Progenitor cell of endocrine pancreas (in vitro differentiated cells): ENCODE measurements at places on chromosomes 3 and 15. TPM values are rescaled to one million over a fixed set of nuclear protein-coding genes. Genes with fewer than 3 reads are reported as not detected.
A peak's percentile ranks its signal among the peaks of the same experiment; 100 is the strongest.

SRGAP3 gene
- 20.7 and 21.4 TPM in 2 replicates for total RNA-seq

GRCh38 chr3:156817646-156818272, 8.4 kb upstream of the LEKR1 start:
- H3K27ac ChIP-seq, result peak overlapping the region; percentile 97
- no peak for DNase-seq
- H3K36me3 ChIP-seq, result no peaks in the 10 kb centered on the region
- peaks cover 18% of the 10 kb centered on the region for H3K4me1 ChIP-seq
- H3K4me3 ChIP-seq, result peak overlapping the region; percentile 84
- H3K27me3 ChIP-seq, result peaks cover 7% of the 10 kb centered on the region

- H3K27ac ChIP-seq, result no peak overlapping the region
- no peaks in the 10 kb centered on the region for H3K27me3 ChIP-seq
- DNase-seq, result no peak
- H3K4me1 ChIP-seq, result no peaks in the 10 kb centered on the region
Measured at GRCh38 chr15:64930019-64930652, 18.4 kb downstream of the ANKDD1A start.

- no peaks in the 10 kb centered on the region for H3K4me1 ChIP-seq
- no peaks in the 10 kb centered on the region for H3K27me3 ChIP-seq
- no peaks in the 10 kb centered on the region for H3K36me3 ChIP-seq
Measured at GRCh38 chr3:10238345-10239183, 9.7 kb upstream of the TATDN2 start.

DNA sequence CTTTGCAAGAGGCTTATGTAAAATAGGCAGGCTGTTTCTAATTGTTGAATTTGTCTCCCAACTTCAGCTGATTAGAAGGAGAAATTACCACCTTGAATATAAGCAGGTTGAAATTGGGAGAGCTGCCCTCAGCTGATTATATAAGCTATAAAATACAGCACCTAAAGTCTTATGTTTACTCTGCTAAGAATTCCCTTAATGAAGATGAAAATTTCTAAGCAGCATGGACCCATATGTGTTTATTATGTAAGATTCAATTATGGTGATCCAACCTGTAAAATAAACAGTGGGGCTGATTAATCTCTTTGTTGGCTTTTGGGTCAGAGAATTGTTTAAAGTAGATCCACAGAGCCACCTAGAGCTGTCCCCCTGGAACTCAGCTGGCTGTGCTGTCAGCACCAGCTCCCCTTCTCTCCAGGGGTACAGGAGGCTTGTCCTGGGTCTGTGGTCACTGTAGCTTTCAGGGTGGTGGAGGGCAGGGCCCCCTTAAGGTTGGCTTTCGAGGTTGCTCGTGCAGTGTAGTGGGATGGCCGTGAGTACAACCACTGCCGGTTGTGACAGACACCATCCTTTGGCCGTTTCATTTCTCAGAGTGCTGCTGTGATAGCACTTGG, 9.5 kb downstream of the SLCO3A1 start:
- H3K27me3 ChIP-seq, result peaks cover 26% of the 10 kb centered on the region
- no peak overlapping the region for H3K27ac ChIP-seq
- no peak overlapping the region for H3K4me3 ChIP-seq
- no peaks in the 10 kb centered on the region for H3K36me3 ChIP-seq
- H3K4me1 ChIP-seq, result peaks cover 8% of the 10 kb centered on the region
- DNase-seq, result no peak
